Epithelial cell of proximal tubule (primary cell): ENCODE measurements at places on chromosomes 16 and 17.

GRCh38 chr17:30332057-30332542 lies 1.8 kb downstream of the TMIGD1 start:
- peak; percentile 97 for DNase-seq

DNA sequence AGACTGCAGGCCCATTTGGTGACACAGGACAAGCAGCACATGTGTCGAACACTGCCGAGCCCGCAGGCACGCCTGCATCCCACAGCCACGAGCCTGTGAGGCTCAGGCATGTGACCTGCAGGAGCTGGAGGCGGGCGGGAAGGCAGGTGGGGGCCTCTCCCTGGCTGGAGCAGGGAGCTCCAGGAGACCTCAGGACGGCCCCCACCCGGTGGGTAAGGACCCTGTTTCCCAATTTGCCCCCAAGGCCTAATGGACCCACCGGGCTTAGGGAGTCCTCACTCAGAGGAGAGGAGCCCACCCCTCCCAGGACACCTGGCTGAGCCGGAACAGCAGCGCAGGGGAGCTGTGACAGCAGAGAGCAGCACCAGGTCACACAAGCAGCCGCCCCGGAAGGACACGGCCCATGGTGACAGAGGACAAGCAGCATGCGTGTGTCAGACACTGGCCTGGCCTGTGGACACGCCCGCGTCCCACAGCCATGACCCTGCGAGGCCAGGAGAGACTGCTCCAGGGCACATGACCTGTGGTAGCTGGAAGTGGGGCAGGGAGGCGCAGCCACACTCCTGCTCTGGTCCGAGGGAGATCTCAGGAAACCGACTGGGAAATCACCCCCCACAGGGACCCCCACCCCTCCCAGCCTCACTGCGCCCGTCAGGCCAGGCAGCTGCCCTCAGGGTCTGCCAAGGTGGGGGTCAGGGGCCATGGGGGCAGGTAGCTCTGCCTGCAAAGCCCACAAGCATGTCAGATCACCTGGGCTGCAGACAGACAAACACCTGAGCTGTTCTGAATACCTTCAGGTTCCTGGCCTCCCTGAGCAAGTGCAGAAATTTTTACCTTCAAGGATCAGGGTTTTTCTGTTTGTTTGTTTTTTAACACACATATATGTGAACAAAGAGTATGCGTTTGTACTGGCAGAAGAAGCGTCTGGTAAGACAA lies 2.4 kb downstream of the SPSB3 start:
- DNase-seq, result no peak

DNA sequence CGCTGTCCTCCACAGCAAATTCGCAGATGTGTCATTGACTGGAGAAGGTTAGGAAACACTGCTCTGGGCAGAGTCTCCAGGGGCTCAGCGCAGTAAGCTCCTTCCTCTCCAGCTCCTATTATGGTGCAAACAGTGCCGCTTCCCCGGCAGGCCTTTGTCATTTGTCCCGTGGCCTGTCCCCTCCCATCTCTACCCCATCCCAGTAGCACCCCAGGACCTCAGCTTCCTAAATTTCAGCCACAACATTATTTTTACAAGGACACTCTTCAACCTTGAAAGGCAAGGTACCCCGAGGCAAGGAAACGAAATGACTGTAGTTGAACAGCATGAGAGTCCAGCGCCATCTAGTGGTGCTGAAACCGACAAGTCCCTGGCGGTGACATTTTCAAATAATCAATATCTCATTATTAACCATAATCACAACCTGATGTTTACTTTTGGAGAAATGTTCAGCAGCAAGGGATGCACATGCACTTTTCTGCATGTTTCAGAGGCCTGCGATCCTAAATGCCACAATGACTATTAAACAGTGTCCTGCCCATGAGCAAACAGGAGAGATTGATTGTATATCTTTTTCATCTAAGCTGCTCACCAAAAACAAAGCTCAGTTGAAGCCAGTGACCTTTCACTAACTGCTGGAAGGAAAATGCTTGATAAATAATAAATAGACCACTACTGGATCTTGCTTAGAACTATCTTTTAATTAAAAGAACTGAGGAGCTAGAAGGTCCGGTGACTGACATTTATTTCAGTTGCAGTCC lies 16.5 kb downstream of the MRPS23 start:
- DNase-seq, result no peak

GRCh38 chr16:85617948-85618347 lies 4.8 kb downstream of the GSE1 start:
- DNase-seq, result no peak

DNA sequence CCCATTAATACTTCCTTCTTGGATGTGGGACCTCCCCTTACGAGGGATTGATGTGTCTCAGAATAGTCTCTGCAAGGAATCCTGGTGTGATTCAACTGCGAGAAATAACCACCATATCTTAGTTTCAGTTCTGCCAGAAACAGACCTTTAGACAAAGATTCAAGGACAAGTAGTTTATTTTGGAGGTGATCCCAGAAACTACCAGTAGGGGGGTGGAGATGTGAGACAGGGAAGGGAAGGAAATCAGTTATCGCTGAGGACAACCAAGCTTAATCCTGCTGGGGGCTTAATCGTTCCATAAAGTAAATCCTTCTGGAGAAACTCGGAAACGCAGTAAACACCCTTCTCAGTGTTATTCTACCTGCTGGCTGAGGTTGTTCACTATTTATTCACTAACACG lies 5.0 kb upstream of the SDR42E1 start:
- DNase-seq, result no peak

- DNase-seq, result no peak
Measured at GRCh38 chr17:40775945-40776344, 3.9 kb upstream of the KRT26 start.

GRCh38 chr16:61364990-61365389 lies 671.2 kb downstream of the CDH8 start:
- DNase-seq, result no peak
